Activated CD4-positive, alpha-beta T cell treated with anti-CD3 and anti-CD28 coated beads, Interleukin-2, amount 10 ng/mL, durations not matched to agents 24 days and 14 days (primary cell): ENCODE measurements at places on chromosomes 3 and 15. TPM values are rescaled to one million over a fixed set of nuclear protein-coding genes. Genes with fewer than 3 reads are reported as not detected.
A peak's percentile ranks its signal among the peaks of the same experiment; 100 is the strongest.

SLC22A13 gene
- 0.47 and 0.54 TPM in 2 replicates for total RNA-seq

TJP1 gene
- total RNA-seq, result not detected in 2 replicates

MKRN3 gene
- total RNA-seq, result 1.5 and 2.1 TPM in 2 replicates

GRCh38 chr3:141243271-141243707 is 11.7 kb downstream of the PXYLP1 start:
- H3K4me1 ChIP-seq, result peaks cover 37% of the 10 kb centered on the region
- peak; percentile 81 for DNase-seq
- H3K36me3 ChIP-seq, result peaks cover 28% of the 10 kb centered on the region
- H3K27ac ChIP-seq, result peak overlapping the region; percentile 51

DNA sequence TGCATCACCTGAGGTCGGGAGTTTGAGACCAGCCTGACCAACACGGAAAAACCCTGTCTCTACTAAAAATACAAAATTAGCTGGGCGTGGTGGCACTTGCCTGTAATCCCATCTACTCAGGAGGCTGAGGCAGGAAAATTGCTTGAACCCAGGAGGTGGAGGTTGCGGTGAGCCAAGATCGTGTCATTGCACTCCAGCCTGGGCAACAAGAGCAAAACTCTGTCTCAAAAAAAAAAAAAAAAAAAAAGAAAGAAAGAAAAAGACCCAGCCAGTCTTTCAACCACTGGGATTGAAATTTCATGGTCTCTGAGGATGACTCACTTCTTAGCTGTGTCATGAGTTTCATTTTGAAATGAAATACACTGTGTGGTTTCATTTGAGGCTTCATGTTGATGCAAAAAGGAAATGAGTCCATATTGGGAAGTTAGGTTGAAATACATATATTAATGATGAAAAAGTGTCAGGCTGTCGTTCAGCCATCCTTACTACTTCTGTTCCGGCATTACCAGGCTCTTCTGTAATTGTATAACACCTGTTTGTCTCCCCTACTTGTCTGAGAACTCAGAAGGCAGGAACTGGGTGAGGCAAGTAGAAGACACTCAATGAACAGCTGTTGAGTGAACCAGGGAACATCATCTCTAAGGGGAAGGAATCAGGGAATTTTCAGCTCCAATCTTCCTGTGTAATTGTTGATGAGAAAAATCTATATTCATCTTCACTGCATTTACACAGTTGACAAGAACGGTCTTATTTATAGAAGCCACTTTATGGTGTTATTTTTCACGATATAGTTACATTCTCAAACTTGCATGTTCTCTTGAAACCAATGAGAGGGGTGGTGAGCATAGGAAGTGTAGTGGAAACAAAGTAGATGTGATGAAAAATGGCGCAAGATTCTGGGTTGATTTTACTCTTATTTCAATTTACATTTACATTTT is 87.4 kb downstream of the NFKBIZ start:
- peak overlapping the region; percentile 73 for H3K27ac ChIP-seq
- DNase-seq, result peak; percentile 79
- H3K27me3 ChIP-seq, result peaks cover 15% of the 10 kb centered on the region
- no peaks in the 10 kb centered on the region for H3K36me3 ChIP-seq

DNA sequence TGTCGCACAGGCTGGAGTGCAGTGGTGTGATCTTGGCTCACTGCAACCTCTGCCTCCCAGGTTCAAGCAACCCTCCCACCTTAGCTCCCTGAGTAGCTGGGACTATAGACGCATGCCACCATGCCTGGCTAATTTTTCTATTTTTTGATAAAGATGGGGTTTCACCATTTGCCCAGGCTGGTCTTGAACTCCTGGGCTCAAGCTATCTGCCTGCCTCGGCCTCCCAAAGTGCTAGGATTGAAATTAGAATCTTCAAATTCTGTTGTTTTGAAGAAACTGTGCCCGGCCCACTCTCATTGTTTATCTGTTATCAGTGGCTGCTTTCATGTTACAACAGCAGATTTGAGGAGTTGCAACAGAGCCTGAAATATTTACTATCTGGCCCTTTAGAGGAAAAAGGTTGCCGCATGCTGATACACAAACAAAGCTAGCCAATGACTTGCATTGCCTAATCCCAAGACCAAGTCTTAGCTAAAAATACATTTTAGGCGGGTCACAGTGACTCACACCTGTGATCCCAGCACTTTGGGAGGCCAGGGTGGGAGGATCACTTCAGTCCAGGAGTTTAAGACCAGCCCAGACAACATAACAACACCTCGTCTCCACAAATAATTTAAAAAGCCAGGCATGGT is 43.2 kb upstream of the PPP4R2 start:
- peaks cover 20% of the 10 kb centered on the region for H3K4me1 ChIP-seq
- H3K27me3 ChIP-seq, result peaks cover 5% of the 10 kb centered on the region
- H3K4me3 ChIP-seq, result no peak overlapping the region
- H3K27ac ChIP-seq, result no peak overlapping the region

DNA sequence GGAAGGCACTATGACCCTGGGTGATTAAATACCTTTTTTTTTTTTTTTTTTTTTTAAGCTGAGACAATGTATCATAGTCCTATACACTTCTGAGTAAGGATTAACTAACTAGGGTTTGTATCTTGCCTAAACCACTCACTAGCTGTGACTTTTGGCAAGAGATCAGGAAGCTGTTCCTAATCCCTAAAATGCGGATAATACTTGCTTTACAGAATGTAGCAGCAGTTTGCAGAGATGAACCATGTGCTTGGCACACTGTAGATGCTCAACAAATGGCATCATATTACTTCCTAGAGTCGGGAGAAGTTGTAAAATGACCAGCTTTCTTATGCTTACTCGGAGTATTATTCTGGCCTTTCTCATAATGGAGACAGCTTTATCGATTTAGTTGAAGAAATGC is 25.6 kb upstream of the PYGO1 start:
- no peak for DNase-seq
- no peaks in the 10 kb centered on the region for H3K4me1 ChIP-seq
- peaks cover 27% of the 10 kb centered on the region for H3K27me3 ChIP-seq
- no peak overlapping the region for H3K4me3 ChIP-seq
- no peak overlapping the region for H3K27ac ChIP-seq

- DNase-seq, result peak; percentile 59
- no peak overlapping the region for H3K4me3 ChIP-seq
- no peaks in the 10 kb centered on the region for H3K36me3 ChIP-seq
Observed at GRCh38 chr3:46314517-46314916, 39.4 kb upstream of the CCR2 start.

GRCh38 chr15:100341239-100341749 is 481 bp downstream of the ADAMTS17 start:
- peaks cover 17% of the 10 kb centered on the region for H3K4me1 ChIP-seq
- H3K27me3 ChIP-seq, result peaks cover 47% of the 10 kb centered on the region
- H3K27ac ChIP-seq, result no peak overlapping the region
- peak overlapping the region; percentile 66 for H3K4me3 ChIP-seq
- no peak for DNase-seq

GRCh38 chr3:170634663-170635384 is 48.9 kb upstream of the SLC7A14 start:
- peaks cover 3% of the 10 kb centered on the region for H3K4me1 ChIP-seq
- no peaks in the 10 kb centered on the region for H3K36me3 ChIP-seq
- no peak overlapping the region for H3K4me3 ChIP-seq
- no peak for DNase-seq

DNA sequence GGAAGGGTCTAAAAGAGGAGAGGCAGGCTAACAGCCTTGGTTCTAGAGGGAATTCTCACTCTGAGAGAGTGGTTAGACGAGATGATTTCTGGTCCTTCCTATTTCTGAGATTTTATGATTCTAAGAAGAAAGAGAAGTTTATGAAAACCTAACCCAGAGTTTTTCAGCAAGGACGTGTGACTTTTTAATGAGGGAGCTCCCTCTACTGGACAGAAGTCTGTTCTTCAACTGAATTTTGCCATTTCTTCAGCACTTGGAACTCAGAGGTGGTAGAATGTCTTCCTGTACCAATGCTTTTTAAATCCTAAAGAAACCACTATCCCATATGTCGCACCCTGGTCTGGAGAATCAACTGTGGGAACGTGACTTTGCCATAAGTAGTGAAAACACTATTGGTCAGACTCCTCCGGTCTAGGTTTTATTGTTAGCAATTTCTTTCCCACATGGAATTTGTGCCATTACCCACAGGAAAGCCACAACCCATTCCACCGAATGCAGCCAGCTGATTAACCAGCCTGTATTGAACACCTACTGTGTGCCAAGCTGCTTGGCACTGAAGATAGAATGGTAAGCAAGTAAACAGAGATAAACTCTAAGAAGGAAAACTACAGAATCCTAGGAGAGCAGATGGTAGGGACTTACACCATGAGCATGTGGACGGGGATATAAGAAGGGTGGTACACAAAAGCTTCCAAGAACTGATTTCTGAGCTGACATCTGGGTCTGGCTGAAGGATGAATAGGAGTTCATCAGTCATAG is 199.5 kb upstream of the LMCD1 start:
- DNase-seq, result peak; percentile 57
- no peaks in the 10 kb centered on the region for H3K4me1 ChIP-seq
- peaks cover 2% of the 10 kb centered on the region for H3K27me3 ChIP-seq
- H3K36me3 ChIP-seq, result no peaks in the 10 kb centered on the region
- H3K4me3 ChIP-seq, result no peak overlapping the region
- H3K27ac ChIP-seq, result no peak overlapping the region

- H3K27ac ChIP-seq, result no peak overlapping the region
- peaks cover 12% of the 10 kb centered on the region for H3K27me3 ChIP-seq
- DNase-seq, result no peak
- H3K4me1 ChIP-seq, result no peaks in the 10 kb centered on the region
- H3K4me3 ChIP-seq, result no peak overlapping the region
Observed at GRCh38 chr3:40691452-40691861, 166.7 kb downstream of the ZNF621 start.

GRCh38 chr3:121894301-121894990 is at the start of gene SLC15A2:
Gene SLC15A2, plus strand, starts transcription at chr3:121894401. Its CDS starts 76 bp downstream, at chr3:121894477.
- H3K4me1 ChIP-seq, result no peaks in the 10 kb centered on the region
- DNase-seq, result no peak
- H3K27me3 ChIP-seq, result no peaks in the 10 kb centered on the region

DNA sequence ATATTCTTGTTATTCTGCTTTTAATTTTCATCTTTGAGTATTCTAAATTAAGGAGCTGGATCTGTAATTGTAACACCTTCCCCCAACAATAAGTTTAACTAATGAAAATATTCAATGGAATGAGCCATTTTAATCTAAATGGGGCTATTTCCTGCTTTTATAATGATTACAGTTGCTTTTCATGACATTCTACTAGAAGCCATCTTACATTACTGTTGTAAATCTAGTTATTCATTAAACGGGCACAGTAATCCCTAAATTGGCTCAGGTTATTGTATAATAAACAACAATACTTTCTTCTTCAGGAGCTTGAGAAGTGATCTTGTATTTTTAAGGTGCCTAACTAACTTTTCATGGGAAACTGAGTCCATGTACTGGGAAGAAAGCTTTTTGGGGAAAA is 8.5 kb downstream of the FLNB start:
- DNase-seq, result no peak
- H3K36me3 ChIP-seq, result no peaks in the 10 kb centered on the region
- no peaks in the 10 kb centered on the region for H3K27me3 ChIP-seq
- H3K4me1 ChIP-seq, result peaks cover 31% of the 10 kb centered on the region

- H3K4me3 ChIP-seq, result no peak overlapping the region
- no peak for DNase-seq
- H3K36me3 ChIP-seq, result peaks cover 21% of the 10 kb centered on the region
Observed at GRCh38 chr15:83114856-83115255, 7.4 kb downstream of the TM6SF1 start.

DNA sequence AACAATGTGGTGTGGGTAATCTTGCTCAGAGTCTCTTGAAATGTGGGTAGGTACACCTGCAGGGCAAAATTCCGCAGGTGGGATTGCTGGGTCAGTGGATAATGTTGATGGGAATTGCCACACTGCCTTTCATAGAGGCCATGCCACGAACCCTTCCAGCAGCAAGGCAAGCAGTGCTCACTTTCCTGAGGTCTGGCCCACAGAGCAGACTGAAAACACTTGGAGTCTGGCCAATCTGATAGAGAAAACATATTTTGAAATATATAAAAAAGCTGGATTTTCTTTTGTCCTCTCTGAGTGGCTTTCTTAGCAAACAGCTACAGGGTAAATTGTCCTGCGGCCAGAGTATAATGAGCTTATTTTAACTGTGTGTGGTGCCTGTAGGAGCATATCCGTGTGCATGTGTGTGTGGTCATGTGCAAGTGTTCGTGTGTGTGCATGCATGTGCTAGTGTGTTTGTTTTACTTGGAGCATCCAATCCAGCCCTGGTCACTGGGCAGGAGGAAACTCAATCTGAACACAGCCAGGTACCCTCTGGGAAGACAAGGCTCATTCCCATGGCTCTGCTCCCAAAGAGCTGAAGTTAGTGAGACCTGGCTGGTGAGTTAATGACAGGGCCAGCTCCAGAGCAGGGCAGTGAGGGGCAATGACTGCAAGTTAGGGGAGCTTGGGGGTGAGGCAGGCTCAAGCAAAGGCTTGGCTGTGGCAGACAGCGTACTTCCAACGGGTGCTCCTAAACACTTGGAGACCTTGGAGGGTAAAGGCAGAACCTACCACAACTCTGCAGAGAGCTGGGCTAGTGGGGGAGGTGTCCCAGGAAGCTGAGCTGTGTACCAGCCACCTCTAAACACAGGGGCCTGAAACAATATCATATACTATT is 91.3 kb downstream of the PLXNA1 start:
- no peaks in the 10 kb centered on the region for H3K27me3 ChIP-seq
- H3K27ac ChIP-seq, result no peak overlapping the region
- no peak for DNase-seq
- H3K4me3 ChIP-seq, result no peak overlapping the region
- H3K4me1 ChIP-seq, result peaks cover 2% of the 10 kb centered on the region

DNA sequence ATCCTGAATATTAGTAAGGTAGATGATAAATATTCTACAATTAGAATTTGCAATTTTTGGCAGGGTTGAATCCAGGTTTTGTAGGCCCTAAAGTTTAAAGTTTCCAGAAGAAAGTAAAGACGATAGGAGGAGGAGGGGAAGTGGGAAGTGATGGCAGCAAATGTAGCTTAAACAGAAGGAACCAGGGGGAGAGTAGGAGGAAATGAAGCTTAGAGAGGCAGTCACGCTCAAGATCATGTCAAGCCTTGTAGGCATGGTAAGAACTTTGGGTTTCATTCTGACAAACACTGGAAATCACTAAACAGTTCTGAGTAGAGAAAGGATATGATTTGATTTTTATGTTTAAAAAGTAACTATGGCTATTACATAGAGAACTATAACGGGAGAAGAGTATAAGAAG is 63.9 kb downstream of the NR2E3 start:
- no peaks in the 10 kb centered on the region for H3K36me3 ChIP-seq
- no peak overlapping the region for H3K27ac ChIP-seq
- H3K27me3 ChIP-seq, result no peaks in the 10 kb centered on the region
- H3K4me3 ChIP-seq, result no peak overlapping the region
- no peaks in the 10 kb centered on the region for H3K4me1 ChIP-seq
- no peak for DNase-seq

DNA sequence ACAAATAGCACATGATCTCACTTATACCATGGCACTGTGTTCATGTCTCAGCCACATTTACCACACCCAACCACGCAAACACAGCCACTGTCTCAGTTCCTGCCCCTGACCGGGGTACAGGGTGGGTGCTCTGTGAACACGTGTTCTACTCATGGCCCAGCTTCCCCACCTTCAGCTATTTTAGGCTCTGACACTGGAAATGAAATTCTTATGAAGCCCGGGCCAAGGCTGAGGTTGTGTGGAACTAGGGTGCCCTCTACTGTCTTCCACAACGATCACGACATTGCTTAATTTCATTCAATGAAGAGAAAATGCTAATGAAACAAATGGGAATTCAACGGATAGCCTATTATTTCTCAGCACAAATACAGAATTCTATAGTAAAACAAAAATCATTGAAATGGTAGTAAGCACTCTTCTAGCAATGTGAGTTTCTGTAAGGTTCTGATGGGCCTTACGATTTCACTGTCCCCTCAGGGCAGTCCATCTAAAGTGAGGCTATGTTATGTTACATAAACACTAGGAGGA is 2.1 kb upstream of the GABRA5 start:
- no peak overlapping the region for H3K27ac ChIP-seq
- peaks cover 21% of the 10 kb centered on the region for H3K27me3 ChIP-seq
- DNase-seq, result no peak
- H3K36me3 ChIP-seq, result no peaks in the 10 kb centered on the region
- H3K4me3 ChIP-seq, result no peak overlapping the region
- H3K4me1 ChIP-seq, result no peaks in the 10 kb centered on the region
